CD4-positive, alpha-beta T cell treated with Interferon alpha-2 for 1 hour (primary cell): ENCODE measurements at places on chromosomes 5 and 9.

DNA sequence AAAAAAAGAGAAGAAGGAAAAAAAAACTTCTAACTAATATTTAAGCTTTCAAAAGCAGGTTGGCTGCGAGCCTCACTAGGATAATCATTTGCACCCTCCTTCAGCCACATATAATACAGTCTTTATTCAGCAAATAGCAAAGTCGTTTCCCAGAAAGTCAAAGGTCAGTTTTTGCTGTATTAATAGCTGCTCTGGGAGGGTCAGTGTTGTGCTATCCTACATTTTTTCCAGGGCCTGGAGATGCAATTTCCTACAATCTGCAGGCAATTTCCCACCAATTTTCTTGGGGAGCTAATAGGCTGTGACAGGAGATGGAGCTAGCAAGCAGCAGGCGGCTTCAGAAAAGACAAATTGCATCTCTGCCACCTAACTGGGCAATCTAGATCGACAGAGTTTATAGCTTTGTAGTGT is 136.8 kb downstream of the TLE1 start:
- DNase-seq = no peak

DNA sequence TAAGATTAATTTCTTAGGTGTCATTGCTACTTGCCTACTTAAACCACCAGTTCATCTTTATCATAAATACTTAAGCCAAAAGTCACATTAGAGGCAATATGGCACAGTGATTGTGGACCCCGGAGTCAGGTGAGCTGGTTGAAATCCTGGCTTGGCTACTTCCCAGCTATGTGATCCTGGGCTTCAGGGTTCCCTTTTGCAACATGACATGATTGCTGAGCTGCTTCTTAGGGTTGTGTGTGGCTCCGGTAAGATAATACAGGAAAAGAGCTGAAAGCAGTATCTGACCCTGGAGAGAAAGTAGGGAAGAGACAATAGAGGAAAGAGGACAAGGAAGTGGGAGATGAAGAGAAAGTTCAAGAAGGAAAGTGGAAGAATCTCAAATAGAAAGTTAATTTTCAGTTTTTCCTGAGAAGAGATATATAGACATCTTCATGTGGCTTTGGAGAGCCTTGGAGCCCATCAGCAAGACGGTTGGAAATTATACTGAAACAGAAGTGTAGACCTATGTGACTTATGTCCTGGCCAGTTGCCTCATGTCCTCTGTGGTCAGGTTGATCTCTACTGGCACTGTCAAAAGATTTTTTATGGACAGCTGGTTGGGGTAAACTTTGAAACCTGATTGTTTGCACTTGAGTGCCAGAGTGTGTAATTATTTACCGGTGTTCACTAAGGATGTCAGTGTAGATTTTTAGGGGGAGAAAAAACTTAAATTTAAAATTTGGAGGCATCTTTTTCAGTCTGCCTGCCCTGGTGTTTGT is 93.2 kb downstream of the GHR start:
- DNase-seq = no peak

- no peak for DNase-seq
Observed at GRCh38 chr9:20033511-20033910, 244.7 kb upstream of the SLC24A2 start.

DNA sequence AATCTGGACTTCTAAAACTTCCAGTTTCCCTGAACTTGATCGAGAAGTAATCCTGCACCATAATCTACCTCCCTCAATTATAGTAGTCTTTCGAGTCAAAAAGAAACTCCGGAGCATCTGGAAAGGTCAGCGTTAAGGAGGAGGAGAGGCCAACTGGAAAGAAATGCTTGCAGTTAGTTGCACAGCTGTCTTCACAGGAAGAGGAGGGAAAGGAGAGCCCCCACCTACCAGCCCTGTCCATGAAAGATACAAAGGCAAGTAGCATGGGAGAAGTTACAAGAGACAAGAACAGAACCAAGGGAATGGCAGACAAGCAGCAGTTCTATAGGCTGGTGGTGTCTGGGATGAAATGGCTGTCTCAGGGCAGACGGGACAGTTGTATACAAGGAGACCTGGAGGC is 170.6 kb downstream of the RAB3C start:
- DNase-seq = no peak

DNA sequence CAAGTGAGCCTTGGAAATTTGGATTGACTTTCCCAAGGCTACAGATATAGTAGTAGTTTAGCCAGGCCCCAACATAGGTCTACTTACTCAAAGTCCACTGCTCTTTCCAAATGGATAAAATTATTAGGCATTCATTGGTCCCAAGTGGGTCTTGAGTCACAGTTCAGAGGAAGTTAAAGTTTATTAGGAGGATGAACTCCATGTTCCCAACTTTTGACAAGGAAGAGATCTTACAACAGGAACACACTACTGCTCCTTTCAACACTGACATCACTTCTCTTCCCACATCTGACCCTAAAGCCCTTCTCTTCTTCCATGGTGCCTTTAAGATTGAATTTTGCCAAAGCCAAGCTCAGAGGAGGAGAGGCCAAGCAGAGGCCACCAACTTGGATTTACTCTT is 234.5 kb upstream of the TRIM32 start:
- no peak for DNase-seq

GRCh38 chr9:72858089-72858912 is 94.6 kb downstream of the ALDH1A1 start:
- no peak for DNase-seq

DNA sequence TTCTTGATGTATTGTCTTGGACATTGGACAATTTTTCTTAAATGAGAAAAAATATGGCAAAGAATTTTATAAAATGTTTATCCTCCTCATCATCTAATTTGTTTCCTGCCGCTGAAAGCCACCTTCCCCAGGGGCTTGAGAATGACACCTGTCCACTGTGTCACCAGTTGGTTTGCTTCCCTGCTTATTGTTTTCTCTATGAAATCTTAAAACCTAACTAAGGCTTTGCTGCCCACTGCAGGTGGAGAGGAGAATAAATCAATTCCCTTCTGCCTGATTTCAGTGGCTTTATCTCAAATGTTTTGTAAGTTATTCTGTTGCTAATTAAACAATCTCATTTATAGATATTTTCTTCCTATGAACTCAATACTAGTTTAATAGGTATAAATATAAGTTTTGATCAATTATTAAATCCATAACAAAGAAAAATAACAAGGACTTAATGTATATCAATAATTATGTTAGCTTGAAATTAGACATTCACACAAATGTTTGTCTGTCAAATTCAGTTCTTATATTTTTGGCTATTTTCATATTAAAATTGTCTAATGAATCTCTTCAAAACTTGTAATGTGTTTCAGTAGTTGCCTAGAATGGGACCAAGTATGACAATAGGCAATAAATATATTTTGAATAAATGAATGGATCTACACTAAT is 822.5 kb downstream of the PTPRD start:
- DNase-seq = no peak

DNA sequence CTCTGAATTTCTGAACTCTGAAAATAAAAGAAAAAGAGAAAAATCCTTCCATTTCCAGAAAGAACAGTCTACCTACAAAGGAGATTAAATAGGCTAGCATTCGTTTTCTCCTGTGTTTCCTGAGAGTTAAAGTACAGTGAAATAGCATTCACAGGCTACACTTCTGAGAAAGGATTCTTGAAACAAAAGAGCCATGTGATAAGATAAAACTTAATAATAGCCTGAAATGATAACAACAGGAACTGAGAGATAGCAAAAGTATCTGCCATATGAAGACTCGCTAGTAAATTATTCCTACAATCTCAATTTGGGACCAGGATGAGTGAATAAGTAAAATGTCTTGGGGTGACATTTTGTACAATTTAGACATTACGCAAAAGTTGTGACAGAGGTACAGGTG is 62.4 kb downstream of the FBN2 start:
- no peak for DNase-seq

- no peak for DNase-seq
Observed at GRCh38 chr9:83569326-83569725, 31.1 kb upstream of the FRMD3 start.

GRCh38 chr9:110257097-110257841 is 962 bp upstream of the TXN start:
- DNase-seq = no peak

- no peak for DNase-seq
Observed at GRCh38 chr5:173676375-173676774, 59.9 kb upstream of the BOD1 start.

GRCh38 chr5:5533927-5534326 is 111.5 kb downstream of the ICE1 start:
- no peak for DNase-seq

- no peak for DNase-seq
Observed at GRCh38 chr5:62315376-62316175, 9.6 kb downstream of the KIF2A start.

DNA sequence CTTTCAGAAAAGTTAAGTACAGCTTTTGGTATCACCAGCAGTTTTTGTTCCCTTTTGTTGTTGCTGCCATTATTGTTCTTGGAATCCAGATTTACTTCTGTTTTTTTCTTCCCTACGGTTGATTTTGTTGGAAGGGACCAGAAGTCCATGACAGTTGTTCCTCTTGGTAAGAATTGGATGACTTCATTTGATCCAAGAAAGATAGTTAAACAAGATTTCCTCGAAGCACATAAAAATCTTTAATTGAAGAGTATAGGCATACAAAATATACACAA is 65.4 kb downstream of the CDC42SE2 start:
- no peak for DNase-seq

DNA sequence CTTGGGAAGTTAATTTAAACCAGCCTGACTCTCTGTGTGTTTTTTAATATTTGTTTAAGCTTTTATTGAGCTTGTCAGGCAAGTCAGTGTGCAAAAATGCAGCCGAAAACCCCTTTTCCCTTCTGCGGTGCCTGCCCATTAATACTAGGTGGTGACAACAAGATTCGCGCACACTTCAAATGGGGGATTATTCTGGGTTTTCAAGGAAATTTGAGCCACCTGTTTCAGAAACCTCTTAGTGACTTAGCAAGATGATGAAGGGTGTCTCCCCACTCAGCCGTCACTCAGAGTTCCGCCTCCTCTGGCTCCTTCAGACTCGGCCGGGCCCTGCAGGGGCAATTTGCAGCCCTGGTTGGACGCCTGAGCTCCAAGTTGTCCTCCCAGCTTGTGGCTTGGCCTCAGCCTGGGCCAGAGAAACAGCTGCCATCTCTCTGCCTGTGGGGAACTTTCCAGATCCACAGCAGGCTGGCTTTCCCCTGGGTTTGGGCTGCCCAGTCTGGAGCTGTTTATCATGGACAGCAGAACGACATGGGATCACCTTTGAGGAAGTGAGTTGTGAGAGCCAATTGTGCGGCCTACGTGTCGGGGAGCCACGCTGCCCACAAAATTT is 75.9 kb downstream of the SPRY4 start:
- DNase-seq = no peak

DNA sequence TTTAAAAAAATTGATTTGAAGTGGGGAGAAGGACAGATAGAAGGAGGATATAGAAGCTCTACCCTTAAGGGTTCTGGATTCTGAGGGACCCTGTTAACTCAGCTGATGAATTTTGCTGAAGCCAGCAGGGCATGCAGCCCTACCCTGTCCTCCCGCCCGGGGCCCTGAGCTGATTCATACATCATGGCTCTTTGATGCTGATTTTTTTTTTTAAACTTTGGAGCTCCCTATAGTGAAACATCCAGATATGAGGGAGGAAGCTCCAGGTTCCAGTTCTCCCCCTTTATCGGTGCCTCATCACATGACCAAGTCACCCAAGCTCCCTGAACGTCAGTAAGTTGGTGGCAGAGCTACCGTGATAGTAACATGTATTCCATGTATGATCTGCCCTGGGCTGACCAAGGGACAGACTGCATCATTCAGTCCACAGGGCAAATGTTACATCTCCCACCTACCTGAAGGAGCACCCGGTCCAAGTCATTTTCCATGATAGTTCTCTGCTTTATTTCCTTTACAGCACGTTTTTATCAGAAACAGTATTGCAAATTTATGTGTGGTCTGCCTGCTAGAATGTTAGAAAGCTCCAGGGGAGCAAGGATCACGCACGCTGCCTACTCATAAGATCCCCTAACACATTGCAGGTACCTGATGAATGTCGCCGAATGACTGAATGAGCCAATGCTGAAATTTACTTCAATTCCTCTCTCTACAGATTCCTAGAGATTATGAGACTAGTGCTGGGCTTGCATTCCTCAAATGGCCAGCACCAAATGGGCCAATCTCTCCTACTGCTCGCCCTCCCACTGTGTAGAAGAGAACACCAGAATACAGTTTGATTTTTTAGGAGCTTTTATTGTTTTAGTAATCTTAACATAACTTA is 25.9 kb downstream of the SPARC start:
- DNase-seq = no peak

- DNase-seq = no peak
Observed at GRCh38 chr9:89078421-89078820, 87.2 kb downstream of the S1PR3 start.

GRCh38 chr5:118533156-118533555 is 455.2 kb downstream of the DTWD2 start:
- DNase-seq = no peak

GRCh38 chr5:143436871-143437270 is 33.4 kb upstream of the NR3C1 start:
- no peak for DNase-seq

- DNase-seq = no peak
Observed at GRCh38 chr5:1552521-1553255, 28.9 kb upstream of the LPCAT1 start.

GRCh38 chr5:1107167-1108022 is 4.5 kb downstream of the SLC12A7 start:
- no peak for DNase-seq
